ENCODE measurements at places on chromosomes 1 and 21.

GRCh38 chr1:111699268-111699667, 39.9 kb downstream of the INKA2 start:
- DNase-seq = no peak

- DNase-seq = no peak
Measured at GRCh38 chr1:32806910-32807523, 10.1 kb downstream of the YARS1 start.

DNA sequence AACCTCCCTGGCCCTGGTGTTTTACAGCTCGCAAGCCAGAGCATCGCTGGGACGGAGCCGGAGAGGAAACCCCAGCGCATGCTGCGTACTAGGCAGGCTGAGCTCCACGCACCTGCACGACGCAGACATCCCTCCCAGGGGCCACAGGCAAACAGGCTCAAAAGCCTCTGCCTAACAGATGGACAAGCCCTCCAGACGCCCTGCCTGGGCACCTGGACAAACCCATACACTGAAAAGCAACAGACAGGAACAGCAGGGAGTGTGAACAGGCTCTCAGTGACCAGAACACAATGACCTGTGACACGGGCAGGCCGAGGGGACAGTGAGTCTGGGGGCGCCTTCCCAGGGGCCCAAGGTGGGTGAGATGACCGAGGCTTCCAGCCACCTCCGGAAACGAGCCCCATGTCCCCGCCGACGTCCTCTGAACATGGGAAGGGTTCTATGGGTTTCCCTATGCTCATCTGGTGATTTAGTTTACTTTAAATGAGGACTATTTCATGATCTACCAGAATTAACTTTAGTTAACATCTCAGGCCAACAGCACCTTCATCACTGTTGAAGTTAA, 40.3 kb downstream of the NPHP4 start:
- no peak for DNase-seq

DNA sequence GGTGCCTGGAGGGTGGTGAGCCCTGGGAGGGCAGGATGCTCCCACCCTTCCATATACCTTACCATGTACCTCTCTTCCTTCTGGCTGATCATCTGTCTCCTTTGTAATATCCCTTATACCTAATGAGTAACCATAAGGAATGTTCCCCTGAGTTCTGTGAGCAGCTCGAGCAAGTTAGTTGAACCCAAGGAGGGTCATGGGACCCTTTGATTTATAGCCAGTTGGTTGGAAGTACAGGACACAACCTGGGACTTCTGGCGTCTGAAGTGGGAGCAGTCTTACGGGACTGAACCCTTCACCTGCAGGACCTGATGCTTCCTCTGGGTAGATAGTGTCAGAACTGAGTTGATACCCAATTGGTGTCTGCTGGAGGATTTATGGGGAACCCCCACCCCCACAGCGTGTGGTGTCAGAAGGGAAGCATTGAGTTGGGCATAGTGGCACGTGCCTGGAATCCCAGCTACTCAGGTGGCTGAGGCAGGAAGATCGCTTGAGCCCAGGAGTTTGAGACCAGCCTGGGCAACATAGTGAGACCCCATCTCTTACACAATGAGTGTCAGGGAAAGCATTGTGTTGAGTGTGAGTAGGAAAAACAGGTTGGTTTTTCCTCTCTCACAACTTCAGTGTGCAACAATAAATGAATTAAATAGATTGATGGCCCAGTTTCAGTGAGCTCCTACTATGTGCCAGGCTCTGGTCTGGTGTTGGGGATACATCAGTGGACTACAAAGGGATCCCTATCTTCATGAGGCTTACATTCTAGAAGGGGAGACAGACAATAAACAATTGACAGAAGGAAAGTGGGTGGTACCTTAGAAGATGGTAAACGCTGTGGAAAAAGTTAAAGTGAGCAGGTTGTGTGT, 16.0 kb downstream of the DNAJC16 start:
- DNase-seq = no peak

GRCh38 chr1:63991685-63992084, 211.7 kb upstream of the UBE2U start:
- DNase-seq = no peak

GRCh38 chr1:159014003-159014571, 4.4 kb downstream of the IFI16 start:
- no peak for DNase-seq

- no peak for DNase-seq
Measured at GRCh38 chr1:182340233-182341058, 51.1 kb downstream of the GLUL start.

- no peak for DNase-seq
Measured at GRCh38 chr1:57603696-57604095, 179.8 kb upstream of the DAB1 start.
